SW480 (cell line): ENCODE measurements at places on chromosomes 16 and 17.

DNA sequence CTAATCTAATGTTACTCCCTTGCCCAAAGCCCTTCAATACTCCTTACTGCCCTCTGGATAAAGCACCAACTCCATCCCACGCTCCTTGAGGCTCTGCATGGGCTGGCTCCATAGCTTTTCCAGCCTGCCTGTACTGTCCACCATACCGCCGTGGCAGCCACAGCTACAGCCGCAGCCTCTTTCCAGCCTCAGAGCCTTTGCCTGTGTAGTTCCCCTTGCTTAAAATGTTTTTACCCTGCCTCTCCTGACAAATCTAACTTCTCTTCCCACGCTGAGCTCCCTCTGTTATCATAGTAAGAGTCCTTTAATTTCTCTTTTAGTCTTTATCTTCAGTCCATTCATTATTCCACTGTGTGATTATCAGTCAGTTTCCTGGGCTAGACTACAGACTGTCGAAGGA is 22.0 kb downstream of the TEX14 start:
- DNase-seq = no peak

DNA sequence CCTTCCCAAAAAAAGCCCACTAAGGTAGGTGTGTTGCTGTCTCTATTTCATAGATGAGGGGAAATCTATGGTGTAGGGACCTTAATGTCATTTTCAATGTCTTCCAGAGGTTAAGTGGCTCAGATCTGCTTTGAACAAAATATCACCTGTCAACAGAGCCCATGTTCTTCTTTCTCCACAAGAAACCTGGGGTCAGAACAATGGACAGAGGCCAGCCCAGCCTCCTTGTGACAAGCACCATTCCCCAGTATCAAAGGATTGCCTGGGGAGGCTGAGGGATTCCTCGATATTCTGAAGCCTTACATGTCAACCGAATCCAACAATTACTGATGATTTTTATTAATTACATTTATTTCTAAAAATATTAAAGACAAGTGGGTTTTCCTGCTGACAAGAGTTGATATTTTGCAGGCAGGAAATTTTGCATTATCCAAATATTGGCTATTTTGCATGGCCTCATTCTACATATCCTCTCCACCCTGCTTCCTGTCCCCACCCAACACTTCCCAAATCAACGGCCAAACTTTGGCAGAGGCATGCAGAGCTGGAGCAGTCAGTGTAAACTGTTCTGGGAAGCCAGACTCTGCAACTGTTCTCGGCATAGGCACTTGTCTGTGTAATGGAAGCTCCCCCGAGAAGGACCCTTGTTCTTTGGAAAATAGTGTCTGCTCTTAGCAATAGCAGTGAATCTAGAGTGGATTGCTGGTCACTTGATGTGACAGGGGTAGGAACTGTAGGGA is 281.5 kb downstream of the HS3ST3A1 start:
- no peak for DNase-seq

GRCh38 chr17:1999557-2000251 is 25.4 kb downstream of the RTN4RL1 start:
- no peak for DNase-seq

DNA sequence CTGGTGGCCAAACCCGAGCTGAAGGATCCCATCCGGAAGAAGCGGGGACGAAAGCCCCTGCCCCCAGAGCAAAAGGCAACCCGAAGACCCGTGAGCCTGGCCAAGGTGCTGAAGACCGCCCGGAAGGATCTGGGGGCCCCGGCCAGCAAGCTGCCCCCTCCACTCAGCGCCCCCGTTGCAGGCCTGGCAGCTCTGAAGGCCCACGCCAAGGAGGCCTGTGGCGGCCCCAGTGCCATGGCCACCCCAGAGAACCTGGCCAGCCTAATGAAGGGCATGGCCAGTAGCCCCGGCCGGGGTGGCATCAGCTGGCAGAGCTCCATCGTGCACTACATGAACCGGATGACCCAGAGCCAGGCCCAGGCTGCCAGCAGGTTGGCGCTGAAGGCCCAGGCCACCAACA is 5.9 kb downstream of the CBX2 start:
- DNase-seq = no peak

DNA sequence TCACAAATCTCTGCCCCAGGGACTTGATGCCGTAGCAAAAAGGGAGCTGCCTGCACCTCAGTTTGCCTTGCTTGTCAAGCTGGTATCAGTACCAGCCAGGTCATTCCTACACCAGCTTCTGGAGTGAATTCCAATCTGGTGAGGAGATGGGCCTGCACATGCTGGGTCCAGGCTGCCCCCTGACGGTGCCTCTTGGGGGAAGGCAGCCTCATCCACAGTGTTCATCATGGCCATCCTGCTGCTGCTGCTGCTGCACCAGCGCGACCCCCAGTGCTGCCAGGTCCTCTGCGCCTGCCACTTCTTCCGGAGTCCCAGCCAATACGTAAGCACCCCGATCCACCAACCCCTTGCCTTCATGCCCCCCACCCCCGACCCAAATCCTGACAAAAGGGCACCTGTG is 8.3 kb downstream of the MRPL27 start:
- DNase-seq = no peak

GRCh38 chr17:63987221-63988126 is 10.7 kb upstream of the PRR29 start:
- DNase-seq = no peak

- no peak for DNase-seq
These were observed 974 bp downstream of the GALR2 start for GRCh38 chr17:76075364-76076145.

- DNase-seq = peak; percentile 53
These were observed 25.5 kb downstream of the SERPINF1 start for GRCh38 chr17:1787301-1787902.

DNA sequence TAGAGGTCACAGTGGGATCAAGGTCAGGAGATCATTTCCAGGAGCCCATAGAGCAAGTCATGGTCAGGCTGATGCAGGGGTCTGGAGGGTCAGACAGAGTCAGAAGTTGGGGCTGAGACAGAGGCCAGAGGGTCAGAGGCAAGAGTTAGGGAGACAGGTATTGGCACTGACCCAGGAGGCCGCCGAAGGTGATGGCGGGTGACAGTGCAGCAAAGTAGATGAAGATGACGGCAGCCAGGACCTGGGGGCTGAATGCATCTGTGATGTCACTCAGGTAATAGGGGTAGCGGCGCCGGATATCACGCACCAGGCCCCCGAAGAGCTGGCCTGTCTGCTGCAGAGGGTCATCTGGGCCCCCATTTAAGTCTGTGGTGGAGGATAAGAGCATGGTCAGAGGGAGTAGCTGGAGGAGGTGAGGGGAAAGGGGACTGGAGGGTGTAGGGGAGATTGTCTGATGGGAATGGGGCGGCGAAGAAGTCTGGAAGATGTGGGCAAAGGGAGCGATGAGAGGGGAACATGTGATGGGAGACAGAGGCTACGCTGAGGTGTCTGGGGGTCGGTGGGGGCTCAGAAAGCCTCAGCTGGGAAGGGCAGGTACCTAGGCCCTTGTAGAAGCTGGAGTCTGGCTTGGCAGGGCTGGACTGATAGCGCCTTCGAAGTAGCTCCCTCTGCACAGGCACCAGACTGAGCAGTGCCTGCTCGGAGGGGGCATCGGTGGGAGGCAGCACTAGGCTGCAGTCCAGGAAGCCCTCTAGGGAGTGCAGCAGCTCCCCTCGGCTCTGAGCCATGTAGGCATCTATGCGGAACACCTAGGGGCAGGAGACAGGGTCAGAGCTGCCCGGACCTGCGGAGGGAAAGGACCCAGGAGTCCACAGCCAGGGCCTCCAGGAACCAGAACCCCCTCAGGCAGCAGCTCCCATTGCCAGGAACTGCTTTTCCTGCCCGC is 9.8 kb downstream of the SLC4A1 start:
- DNase-seq = no peak

GRCh38 chr16:85276721-85277120 is 164.4 kb upstream of the CIBAR2 start:
- no peak for DNase-seq

- no peak for DNase-seq
These were observed 389.5 kb downstream of the SLC39A11 start for GRCh38 chr17:72702998-72703397.

GRCh38 chr16:88910284-88911135 is 44.0 kb upstream of the PABPN1L start:
- DNase-seq = no peak

DNA sequence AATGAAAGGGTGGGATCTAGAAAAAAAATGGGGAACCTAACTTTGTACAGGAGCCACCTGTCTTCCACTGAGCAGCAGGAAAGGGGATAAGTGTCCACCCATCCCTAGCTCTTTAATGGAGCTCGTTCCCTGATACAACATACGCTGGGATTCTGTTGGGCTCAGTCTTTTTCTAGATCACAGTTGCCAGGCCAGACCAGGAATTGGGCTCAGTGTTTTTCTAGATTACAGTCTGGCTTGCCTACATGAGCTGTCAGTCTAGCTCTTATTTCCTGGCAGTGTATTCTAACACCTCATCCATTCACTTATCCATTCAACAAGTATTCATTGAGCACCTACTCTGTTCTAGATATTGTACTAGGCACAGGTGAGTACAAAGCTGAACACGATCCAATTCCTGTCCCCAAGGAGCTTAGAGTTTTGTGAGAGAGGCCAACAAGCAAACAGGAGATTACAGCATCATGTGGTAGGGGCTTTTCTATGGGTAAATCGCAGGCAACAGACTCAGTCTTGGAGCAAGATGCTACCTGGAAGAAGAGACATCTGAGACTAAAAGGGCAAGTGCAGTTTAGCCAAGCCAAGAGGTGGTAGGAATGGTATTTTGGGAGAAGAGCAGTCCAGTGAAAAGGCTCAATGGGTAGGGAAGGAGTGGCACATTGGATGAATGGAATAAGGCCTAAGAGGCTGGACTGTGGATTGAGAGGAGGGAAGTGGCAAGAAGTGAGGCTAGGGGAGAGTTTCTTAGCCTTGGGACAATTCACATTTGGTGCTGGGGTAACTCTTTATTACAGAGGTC is 138.0 kb upstream of the HS3ST2 start:
- no peak for DNase-seq

DNA sequence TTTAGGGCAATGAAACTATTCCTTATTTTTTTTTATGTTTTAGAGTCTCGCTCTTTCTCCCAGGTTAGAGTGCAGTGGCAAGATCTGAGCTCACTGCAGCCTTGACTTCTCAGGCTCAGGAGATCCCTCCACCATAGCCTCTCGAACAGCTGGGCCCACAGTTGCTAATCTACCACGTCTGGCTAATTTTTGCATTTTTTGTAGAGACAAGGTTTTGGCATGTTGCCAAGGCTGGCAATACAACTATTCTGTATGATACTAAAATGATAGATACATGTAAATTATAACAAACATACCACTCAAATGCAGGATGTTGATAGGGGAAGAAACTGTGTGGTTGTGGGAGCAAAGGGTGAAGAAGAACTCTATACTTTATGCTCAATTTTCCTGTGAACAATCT is 401.3 kb downstream of the ZFHX3 start:
- DNase-seq = no peak

- DNase-seq = peak; percentile 61
These were observed 96.1 kb upstream of the CDH5 start for GRCh38 chr16:66270333-66270927.

DNA sequence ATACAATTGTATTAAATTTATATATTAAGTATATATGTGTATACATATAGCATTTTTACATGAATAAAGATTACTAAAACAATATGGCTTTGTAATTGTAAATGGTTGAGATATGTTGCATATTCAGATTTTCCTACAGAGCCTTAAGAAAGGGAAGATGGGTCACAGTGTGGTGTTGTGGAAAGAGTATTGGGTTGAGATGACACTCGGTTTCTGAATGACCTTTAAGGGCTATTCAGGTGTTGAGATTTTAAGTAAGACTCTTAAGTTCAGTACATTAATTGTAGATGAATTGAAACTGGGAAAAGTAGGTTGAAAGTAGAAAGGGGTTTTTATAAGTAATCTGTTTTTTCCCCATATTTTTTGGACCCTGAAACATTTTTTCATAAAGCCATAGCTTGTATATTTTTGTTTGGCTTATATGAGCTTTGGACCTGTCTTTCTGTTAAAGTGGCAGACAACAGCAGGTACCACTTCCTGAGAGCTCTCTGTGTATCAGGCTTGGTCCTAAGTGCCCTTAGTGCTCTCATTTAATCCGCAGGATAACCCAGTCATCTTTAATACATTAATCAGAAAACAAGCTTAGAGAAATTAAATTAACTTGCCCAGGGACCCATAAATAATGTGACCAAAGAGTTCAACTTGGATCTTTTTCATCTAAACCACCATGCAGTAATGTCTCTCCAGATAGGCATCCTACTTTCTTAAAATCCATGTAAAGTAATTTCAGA is 48.5 kb upstream of the MRC2 start:
- no peak for DNase-seq

DNA sequence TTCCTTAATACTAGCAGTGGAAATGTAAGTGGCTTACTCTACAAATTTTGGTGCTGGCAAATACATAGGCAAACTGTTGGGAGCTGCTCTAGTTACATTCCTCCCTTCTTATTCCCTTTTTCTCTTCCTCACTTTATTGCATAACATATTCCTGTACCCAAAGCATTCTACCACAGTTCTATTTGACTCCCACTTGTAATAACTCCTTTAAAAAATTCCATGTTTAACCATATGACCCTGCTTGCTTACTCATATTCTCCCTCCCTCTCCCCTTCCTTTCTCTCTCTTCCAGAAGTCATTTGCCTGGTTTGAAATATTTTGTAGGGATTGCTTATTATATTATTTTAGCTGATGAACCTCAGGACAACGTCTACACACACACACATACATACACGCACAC is 22.7 kb downstream of the NQO1 start:
- DNase-seq = no peak
